ENCODE measurements at places on chromosomes 2 and 18.

GRCh38 chr2:229270551-229271410 lies at the start of gene PID1:
PID1 (minus strand) TSS chr2:229271287; CDS start chr2:229271043, 244 bp downstream.
- no peak for DNase-seq

DNA sequence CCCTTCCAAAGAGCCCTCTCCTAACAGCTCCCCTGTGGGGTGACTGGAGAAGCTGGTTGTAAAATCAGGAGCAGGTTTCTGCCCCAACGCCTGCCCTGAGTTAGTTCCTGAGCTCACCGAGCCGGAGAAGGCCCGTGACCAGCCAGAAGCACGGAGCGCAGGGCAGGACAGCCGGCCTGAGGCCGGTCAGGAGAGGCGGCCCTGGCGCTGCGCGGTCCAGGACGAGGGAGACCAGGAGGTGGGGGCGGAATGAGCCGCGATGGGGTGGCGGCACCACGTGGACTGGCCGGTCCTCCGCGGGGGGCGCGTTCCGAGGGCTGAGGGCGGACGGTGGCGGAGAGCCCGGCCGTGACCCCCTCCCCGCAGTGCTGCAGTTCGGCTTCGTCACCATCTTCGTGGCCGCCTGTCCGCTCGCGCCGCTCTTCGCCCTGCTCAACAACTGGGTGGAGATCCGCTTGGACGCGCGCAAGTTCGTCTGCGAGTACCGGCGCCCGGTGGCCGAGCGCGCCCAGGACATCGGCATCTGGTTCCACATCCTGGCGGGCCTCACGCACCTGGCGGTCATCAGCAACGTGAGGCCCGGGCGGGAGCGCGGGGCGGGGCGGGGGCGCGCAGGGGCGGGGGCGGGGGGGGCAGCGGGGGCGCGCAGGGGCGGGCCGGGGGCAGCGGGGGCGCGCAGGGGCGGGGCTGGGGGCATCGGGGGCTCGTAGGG lies 29.0 kb downstream of the ANO7 start:
- peak; percentile 11 for DNase-seq

GRCh38 chr2:71455741-71456569 lies 2.6 kb downstream of the DYSF start:
- DNase-seq, result no peak

GRCh38 chr2:10518470-10519393 lies 70.6 kb upstream of the ODC1 start:
- DNase-seq, result no peak

- DNase-seq, result no peak
Measured at GRCh38 chr2:23445450-23445868, 60.5 kb downstream of the KLHL29 start.

- no peak for DNase-seq
Measured at GRCh38 chr2:32772638-32773447, 145.0 kb downstream of the TTC27 start.

- no peak for DNase-seq
Measured at GRCh38 chr2:2847209-2847676, 516.2 kb upstream of the MYT1L start.

DNA sequence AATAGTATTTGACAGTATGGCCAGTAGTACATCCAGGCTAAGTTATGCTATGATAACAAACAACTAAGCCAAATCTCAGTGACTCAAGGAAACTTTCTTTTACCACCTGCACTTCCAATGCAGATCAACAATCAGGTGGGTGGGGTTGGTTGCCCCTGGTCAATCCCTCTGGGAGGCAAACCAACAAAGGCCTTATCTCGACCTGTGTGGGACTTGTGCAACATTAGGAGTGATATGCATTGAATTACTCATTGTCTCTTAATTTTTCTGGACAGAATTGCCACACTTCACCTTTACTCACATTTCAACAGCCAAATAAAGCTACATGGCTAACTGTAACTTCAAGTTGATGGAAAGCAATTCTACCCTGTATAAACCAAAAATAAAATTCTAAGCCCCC lies 1049.3 kb upstream of the CDH2 start:
- no peak for DNase-seq

GRCh38 chr2:98730707-98731040 lies 258 bp downstream of the MGAT4A start:
- DNase-seq, result no peak

DNA sequence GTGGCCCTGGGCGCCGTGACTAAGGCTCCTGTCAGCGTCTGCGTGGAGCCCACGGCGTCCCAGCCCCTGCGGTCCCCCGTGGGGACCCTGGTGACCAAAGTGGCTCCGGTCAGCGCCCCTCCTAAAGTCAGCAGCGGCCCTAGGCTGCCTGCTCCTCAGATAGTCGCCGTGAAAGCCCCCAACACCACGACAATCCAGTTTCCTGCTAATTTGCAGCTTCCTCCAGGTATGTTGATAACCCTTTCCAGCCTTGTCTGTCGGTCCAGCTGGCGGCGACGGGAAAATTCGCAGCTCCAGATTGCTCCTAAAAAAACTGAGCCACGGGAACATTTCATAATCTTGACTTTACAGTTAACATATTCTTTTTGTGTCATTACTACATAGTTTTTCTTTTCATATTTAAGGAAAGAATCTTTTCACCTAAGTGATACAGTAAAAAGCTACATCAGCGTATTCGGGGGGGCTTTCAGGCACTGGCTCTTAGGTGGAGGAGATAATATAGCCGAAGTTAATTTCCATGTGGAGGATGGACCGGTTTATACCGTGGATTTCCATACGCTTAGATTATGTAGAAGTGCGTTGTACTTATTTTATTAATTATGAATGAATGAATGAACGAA lies 916 bp downstream of the TAF4B start:
- DNase-seq, result no peak

- no peak for DNase-seq
Measured at GRCh38 chr2:23360571-23361125, 24.3 kb upstream of the KLHL29 start.

- DNase-seq, result no peak
Measured at GRCh38 chr2:15092181-15092580, 459.7 kb downstream of the LRATD1 start.

- peak; percentile 10 for DNase-seq
Measured at GRCh38 chr2:11784747-11785610, 38.5 kb downstream of the LPIN1 start.

DNA sequence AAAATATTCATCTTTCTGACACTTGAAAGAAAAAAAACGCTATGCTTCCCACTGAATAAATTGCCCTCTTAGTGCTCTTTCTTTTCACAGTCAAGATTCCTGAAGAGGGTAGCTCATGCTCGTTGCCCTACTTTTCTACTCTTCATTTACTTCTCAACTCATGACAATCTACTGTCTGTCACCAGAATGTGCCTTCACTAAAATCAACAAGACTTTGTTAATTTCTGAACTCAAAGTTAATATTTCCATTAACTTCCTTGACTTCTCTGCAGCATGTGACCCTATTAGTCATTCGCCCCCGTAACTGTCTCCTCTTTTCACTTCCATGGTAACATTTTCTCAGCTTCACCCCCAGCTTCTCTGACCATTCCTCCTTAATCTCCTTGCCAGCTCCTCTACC lies 98.9 kb upstream of the MAPRE2 start:
- DNase-seq, result no peak

- no peak for DNase-seq
Measured at GRCh38 chr18:41058351-41059125, 896.5 kb upstream of the PIK3C3 start.

GRCh38 chr2:181138816-181139215 lies 158.4 kb downstream of the UBE2E3 start:
- DNase-seq, result no peak

DNA sequence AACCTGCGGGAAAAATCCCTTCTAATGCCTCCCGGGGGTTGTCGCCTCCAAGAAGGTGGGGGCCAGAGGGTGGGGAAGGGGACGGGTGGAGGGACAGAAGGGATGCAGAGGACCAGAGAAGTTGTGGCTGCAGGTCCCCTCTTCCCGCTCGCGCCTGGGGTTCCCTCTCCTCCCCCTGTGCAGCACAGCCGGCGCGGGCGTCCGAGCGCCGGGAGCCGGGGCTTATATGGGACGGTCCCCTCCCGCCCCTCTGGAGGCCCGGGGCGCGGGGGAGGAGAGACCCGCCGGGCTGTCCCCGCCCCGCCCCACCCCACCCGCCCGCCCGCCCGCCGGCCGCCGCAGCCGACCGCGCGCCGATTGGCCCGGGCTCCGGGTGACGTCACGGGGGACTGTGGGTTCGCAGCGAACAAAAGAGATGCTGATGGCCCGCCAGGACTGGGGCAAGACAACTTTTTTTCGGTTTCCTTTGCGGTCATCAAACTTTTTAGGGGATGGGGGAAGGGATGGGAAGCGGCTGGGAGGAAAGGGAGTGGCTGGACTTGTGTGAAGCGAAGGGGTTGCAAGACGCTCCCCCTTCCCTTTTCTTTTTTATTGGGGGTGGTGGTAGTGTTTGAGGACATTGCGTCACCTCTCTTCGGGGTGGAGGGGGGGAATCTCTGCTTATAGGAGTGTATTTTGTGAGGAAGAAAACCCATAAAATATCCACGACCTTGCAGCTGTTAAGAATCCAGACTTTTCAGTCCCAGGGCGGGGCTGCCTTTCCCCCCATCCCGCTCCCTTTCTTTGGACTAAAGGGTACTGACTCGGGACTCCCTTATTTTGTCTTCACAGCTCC lies at the start of gene FN1:
TSS of gene FN1 (minus strand) at position 199 of the 835 bp plus-strand sequence. CDS start 266 bp downstream, outside the sequence.
- DNase-seq, result peak; percentile 20

- DNase-seq, result no peak
Measured at GRCh38 chr2:100940240-100940639, 61.8 kb upstream of the RPL31 start.

DNA sequence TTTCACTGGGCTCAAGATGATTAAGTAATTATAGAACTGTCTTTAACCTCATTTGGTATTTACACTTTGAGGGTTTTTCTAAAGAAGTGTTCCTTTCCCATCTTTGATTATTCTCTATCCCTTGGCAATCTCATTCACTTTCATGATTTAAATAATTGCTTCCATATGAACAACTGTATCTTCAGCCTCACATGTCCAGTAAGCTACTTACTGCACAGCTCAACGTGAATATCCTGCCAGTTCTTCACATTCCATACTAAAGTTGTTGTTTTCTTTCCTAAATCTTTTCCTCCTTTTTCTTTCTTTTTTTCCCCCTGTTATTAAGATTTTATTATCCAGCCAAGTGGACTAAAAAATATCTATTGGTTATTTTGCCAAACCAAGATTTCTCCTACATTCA lies 37.7 kb downstream of the ZC3H15 start:
- no peak for DNase-seq

DNA sequence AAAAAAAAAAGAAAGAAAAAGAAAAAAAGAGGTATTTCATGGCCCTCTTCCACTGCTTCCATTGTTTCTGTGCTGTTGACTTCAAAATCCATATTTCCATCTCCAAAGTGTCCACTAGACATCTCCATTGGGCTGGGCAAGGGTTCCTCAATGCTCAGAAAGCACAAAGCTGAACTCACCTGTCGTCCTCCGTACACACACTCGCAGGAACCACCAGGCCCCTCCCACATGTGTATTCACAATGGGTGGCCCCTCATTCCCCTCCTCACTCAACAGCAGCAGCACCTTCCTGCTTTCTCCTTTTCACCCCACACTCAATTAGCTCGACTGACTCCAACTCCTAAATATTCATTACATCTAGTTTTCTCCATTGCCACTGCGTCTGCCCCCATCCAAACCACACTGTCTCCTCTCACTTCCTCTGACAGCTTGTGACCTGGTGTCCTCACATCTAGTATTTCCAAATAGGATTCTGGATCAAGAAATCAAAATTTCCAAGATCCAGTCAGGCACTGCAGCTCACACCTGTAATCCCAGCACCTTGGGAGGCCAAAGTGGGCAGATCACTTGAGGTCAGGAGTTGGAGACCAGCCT lies 25.2 kb downstream of the OSBPL1A start:
- no peak for DNase-seq

- DNase-seq, result no peak
Measured at GRCh38 chr2:72051971-72052505, 95.6 kb downstream of the CYP26B1 start.

DNA sequence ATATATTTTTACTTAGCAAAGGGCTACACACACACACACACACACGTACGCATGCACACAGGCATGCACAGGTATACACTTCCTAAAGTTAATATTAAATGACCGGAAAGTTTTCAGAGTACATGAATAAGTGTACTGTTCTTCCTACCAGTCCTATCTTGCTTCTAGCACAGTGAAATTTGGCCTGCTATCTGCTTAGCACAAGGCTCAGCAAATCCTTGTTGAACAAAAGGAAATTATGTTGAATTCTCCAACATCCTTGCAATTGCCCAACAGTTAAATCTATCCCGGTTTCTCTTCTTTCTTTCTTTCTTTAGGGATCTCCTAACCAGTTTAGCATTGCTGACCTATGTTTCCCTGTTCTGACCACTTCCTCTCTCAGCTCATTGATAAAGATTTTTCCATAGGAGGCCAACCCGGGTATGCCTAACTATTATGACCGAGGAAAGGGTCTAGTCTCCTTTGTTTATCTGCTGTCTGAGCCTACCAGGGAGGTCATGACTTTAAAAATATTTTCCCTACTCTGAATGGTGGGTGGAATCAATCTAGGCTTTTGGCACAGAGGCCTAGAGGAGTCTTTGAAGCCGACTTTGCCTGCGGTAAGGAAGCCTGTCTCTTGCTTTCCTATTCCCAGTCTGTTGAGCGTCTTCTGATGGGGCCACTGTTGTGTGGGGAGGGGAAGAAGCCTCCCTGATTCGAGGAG lies 400.7 kb downstream of the HRH4 start:
- no peak for DNase-seq
